HuH-7.5 (cell line): ENCODE measurements at places on chromosomes 12 and 14.

- no peak for DNase-seq
Observed at GRCh38 chr14:63483315-63483714, 59.9 kb downstream of the PPP2R5E start.

- DNase-seq, result no peak
Observed at GRCh38 chr12:18578191-18578590, 159.6 kb downstream of the PLCZ1 start.

DNA sequence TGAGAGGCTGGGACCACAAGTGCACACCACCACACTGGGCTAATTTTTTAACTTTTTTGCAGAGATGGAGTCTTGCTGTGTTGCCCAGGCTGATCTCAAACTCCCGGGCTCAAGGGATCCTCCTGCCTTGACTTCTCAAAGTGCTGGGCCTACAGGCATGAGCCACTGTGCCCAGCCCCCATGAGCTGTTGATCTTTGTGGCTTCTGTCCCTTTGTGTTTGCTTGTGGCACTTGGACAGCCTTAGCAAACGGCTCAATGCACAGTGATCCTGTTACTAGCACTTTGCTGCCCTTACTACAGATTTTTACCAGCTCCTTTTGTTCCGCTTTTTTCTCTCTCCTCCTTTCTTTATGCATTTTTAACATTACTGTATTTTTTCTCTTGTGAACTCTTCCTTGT is 25.3 kb upstream of the EVL start:
- DNase-seq, result no peak

DNA sequence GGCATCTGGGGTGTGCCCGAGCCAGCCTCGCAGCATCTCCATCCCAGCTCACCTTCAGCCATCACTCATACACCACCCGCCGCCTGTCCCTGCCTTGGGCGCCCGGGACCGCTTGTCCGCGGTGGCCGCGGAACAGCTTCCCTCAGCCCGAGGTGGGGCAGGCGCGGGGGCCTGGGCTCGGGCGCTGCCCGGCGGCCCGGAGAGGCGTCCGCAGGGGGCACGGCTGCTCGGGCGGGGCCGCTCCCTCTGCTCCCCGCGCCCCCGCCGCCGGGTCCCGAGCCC is 430 bp downstream of the SLC41A2 start:
- DNase-seq, result peak; percentile 41

- DNase-seq, result no peak
Observed at GRCh38 chr12:88552610-88553079, 27.6 kb downstream of the KITLG start.

- peak; percentile 47 for DNase-seq
Observed at GRCh38 chr14:92513966-92514843, 624 bp downstream of the RIN3 start.

DNA sequence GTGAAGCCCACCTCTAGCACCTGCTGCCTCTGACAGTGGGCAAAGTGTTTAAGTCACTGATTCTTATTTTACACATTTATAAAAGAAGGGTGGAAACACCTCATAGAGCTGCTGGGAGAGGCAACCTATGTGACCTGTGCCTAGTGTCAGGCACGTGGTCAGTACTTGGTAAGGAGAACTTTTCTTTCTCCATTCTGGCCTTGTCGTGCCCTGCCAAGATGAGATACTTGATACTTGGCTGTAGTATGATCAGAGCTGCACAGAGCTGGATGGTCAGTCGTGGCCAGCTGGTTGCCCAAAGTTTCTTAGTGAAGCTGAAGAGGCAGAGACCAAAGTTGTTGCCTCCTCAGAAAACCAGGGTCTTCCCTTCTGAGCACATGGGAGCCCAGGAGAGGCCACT is 24.6 kb downstream of the PLEKHH1 start:
- no peak for DNase-seq

DNA sequence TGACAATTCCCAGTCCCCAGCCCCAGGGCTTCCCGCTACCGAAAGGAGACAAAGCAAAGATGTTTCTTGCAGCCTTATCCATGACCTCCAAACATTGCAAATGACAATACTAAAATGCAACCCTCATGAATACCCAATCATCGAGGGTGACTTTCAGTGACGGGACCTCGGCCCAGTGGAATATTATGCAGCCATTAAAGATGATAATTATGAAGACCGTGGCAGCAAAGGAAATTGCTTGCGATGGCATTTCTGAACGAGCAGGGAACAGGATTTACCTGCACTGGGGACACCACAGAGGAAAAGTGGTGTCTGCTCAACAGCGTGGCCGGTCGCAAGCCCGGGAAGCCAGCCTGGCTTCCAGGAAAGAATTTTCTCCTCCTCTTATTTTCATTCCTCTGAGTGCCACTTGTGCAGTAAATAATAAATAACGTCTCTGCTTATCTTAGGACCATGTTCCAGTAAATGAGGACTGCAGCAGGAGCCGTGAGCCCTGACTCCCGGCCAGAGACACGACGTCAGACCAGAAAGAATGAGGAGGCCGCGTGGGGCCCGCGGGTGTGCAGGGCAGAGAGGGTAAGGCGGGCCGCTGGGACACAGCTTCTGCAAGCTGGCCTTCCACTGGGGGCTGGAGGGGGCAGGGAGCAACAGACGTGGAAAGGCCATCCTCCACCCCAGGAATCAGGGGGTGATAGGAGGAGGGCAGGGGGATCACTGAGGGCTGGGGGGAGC is 6.6 kb downstream of the C14orf180 start:
- no peak for DNase-seq

DNA sequence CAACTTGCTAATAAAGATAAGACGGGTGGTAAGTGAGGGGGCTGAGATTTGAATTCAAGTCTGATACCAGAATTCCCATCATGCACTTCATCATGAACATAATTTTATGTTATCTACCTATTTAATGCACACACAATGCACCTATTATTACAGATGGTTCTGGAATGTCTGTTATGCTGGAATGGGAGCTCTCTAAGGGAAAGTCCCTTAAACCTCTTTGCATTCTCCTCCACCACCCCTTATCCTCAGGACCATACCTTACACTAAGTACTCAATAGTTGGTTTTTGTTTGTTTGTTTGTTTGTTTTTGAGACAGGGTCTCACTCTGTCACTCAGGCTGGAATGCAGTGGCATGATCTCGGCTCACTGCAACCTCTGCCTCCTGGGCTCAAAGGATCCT is 7.0 kb upstream of the MSI1 start:
- no peak for DNase-seq

DNA sequence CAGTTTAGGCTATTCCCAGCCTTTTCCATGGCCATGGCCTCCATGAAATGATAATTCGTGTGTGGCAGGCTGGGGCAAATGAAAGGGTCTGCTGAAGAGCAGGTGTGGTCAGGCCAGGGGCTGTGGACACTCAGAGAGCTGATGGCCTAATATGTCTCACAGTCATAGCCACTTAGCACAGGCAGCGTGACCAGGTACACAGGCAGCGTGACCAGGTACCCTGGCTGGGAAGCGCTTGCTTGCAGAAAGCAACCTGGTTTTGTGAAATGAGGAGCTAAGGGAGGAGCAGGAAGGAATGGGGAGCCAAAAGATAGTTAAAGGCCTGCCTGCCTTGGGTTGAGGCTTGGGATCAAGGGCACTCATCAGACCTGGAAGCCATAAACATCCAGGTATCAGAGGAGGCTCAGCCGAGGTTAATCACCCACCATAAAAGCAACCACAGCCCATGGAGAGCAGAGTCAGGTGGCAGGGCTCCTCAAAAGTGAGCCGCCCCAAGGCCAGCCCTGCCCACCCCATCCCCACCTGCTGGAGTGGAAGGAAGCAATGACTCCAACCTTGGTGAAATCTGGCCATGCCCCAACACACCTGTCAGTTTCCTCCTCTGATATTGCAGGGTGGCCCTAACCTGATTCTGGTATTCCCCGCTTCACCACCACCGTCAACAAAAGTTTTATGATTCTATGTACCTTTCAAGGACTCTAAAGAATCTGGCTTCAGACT is 8.0 kb upstream of the KRT8 start:
- no peak for DNase-seq
